AG10803 (cell line): ENCODE measurements at places on chromosomes 1 and 21.

GRCh38 chr1:89457046-89457445 lies 67.6 kb upstream of the LRRC8B start:
- no peak for DNase-seq

- DNase-seq: no peak
These were observed 147.0 kb upstream of the FMN2 start for GRCh38 chr1:239944666-239945065.

DNA sequence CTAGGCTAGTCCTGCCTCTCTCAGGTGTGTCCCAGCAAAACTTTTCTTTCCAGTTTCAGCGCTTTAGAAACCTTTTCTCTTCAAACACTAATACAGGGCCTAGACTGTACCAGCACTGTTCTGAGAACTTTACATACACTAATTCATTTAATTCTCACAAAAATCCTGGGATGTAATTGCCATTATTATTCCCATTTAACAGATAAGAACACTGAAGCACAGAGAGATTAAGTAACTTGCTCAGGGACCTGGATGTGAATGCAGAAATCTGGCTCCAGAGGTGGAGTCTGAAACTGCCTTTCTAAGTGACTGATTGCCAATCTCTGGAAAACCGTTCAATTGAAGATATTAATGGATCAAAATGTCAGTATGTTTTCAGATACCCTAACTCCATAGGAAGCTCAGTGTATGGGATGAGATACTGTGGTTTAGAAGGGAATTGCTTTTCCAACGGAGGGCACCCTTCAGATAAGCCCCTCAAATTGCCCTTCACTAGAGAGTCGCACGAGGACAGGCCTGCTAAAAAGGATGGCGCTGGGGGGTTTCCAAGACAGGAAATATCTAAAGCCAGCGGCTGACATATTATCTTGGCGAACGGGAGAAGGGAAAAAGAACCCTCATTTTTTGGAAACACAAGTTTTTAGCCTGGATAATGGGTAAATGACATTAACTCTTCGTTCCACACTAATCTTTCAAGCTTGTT lies 698 bp upstream of the UCK2 start:
- DNase-seq: no peak

- DNase-seq: peak; percentile 84
These were observed 42.5 kb downstream of the NEK2 start for GRCh38 chr1:211632808-211633523.

- DNase-seq: no peak
These were observed 26.1 kb downstream of the EGLN1 start for GRCh38 chr1:231395998-231396390.

DNA sequence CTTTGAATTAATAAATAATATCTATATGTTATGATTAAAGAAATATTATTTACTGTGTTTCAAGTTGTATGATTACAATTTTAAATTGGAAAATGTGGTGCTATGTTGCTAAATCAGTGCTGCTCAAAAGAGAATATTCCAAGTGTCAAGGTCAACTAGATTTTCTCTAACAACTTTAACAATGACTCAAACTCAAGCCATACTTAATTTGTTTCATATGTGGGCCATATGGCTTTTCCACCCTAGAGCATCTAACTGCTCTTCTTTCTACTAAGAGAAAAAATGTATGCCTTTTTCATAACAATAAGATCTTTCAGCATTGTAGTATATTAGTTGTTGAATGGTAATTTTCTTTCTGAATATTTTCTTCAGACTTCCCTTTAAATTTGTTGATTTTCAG lies 8.3 kb upstream of the SYT14 start:
- DNase-seq: peak; percentile 67
